ENCODE measurements at places on chromosomes 1 and 21. TPM values are rescaled to one million over a fixed set of nuclear protein-coding genes. Genes with fewer than 3 reads are reported as not detected.

Gene ZNF436
- 38.0 TPM for polyA plus RNA-seq

Gene TDRD5
- not detected for polyA plus RNA-seq

Gene MRPL55
- 28.1 TPM for polyA plus RNA-seq

Gene POLR3GL
- polyA plus RNA-seq = 39.6 TPM

Gene S100A12
- 2.7 TPM for polyA plus RNA-seq

Gene ADAM30
- not detected for polyA plus RNA-seq

GRCh38 chr21:44568667-44569556, 4.6 kb upstream of the KRTAP10-4 start:
- DNase-seq = no peak

- no peak for DNase-seq
Observed at GRCh38 chr1:145985502-145986439, 10.6 kb downstream of the TXNIP start.

DNA sequence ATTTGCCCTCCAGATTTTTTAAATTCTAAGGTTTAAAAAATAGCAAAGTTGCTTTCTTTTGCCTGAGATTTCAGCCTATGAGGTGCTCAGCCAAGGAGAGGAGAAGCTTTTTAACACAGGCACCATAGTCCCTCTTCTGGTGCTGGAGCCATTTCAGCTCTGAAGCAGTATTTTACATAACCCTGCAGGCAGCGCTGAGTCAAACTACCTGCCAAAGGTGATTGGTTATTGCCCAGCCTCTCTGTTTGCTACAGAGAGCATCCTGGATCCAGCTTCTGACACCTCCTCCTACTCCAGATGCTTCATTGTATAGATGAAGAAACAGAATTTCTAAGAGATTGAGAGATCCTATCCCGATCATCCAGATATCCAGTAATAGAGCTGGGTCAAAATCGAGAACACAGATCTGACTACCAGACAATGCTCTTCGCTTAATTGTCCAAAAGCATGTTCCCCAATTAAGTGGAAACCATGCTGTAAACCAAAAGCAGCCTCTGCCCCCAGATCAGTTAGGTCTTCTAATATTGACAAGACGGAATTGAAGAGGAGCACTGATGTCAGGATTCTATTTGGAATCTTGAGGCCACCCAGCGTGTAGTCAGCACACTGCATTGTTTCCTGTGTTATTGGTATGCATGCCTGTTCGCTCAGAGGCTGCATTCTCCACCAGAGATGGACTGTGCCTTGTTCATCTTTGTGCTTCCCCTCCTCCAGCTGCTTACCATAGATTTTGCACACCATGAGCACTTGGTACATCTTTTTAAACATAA, 22.1 kb downstream of the RGS8 start:
- DNase-seq = no peak

GRCh38 chr1:50969611-50970508, at the start of gene CDKN2C:
Gene CDKN2C (plus strand): TSS chr1:50970245. CDS start chr1:50970369, 124 bp downstream.
- no peak for DNase-seq

DNA sequence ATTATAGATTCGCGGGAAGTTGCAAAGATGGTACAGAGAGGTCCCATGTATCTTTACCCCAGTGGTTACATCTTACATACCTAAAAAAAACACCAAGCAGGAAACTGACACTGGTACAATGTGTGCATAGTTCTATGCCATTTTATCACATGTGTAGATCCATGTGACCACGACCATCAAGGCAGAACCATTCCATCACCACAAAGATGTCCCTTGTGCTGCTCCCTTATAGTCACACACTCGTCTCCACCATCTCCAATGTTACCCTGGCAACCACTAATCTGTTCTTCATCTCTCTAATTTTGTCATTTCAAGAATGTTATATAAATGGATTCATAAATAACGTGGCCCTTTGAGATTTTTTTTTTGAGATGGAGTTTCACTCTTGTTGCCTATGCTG, 156.9 kb upstream of the MAGI3 start:
- DNase-seq = no peak

DNA sequence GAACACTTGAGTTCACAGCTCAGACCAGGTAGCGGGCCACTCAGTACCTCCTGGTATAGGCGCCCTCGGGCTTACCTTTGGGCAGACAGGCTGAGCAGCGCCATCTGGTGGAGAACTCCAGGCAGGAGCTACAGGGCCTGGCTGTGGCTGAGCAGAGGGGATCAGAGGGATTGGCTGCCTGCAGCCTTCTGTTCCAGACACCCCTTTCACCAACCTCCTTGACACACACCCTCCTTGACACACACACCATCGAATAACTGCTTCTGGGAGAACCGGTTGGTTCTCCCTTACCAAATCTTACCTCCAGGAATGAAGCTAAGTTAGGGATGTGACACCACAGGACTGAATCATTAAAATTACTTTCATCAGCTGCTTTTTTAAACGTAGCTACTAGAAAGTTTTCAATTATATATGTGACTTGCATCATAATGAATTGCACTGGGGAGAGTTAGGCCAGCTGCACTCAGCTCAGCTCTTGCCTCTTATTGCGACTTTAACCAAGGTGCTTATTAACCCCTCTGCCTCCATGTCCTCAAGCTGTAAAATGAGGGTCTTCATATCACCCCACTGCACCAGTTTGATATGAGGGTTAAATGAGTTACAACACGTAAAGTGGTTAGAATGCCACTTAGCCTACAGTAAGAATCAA, 6.6 kb downstream of the LIN28A start:
- DNase-seq = no peak

- DNase-seq = peak; percentile 58
Observed at GRCh38 chr1:36223381-36223995, 755 bp upstream of the THRAP3 start.

DNA sequence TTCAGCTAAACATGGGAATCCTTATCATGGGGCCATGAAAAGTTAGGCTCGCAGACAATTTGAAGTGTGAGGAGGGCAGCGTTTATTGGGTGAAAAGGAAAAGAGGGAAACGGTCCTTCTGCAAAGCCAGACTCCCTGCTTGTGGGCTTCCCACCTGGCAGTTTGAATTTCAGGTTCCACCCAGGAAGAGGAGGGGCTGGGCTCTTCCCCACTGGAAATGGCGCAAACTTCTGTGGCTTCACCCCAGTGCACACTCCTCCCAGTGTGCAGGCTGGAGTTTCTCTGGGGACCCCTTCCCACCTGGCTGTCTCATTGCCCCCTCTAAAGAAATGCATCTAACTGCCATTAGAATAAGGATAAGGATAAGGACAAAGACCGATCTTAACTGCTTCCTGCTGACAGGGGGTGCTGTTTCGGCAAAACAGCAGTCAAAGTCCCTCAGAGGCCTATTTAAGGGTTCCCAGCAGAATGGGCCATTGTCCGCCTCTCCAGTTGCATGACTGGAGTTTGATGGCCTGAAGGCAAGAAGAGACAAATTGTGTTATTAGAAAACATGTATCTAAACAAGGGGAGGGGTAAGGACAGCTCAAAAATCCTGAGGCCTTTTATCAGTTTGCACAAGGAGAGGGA, 20.4 kb downstream of the AIM2 start:
- DNase-seq = no peak

DNA sequence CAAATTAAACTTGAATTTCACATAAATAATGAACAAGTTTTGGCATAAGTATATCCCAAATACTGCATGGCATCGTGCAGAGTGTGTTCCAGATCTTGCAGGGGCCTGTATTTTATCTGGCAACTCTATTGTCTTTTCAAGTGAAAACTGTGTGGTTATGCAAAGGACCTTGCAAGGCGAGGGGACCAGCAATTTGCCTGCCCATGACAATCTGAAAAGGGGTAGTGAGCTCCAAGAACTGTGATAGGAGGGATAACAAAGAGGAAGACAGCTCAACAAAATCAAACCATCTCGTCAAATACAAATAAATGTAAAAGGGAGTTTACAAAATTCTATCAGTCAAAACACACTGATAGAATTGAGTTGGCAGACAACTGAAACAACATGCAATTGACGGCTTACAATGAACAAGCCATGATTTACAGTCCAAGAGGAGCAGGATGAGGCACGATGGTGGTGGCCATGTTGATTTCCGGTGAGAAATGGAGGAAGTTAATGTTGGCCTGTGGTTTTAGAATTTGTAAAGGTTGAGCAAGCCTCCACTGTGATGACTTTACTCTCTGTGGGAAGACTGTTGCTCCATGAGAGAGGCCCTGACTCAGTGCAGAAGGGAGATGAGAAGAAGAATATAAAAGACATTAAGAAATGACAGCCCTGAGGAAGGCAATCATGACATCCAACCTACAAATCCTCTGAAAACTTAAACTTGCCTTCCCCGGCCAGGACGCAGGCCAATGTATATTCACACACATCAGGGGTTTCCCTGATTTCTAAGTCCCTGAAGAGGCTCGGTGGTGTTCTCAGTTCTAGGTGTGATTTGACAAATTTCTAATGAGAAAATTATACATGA, 132.2 kb downstream of the ADSS2 start:
- DNase-seq = no peak

GRCh38 chr1:165228111-165228655, 128.3 kb downstream of the LMX1A start:
- no peak for DNase-seq

GRCh38 chr1:36572906-36573305, 90.2 kb upstream of the CSF3R start:
- no peak for DNase-seq

GRCh38 chr21:33801424-33802405, 113.9 kb downstream of the ATP5PO start:
- DNase-seq = no peak

DNA sequence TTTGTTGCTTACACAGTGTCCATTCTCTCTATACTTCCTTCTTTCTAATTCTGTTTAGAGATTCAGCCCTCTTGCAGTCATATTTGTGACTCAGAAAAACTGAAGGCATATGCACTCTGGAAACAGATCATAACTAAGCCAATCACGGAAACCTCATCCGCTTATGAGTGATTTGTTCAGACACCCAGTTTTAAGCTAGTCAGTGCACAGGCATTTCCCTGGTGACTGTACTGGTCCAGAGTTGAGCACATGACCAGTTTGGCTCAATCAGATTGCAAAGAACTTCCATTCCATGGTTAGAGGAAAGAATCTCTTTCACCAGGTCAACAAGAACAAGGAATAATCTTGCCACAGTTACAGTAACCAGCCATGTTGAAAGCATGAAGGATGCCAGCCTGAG, 69.2 kb upstream of the SGIP1 start:
- no peak for DNase-seq

Data from forelimb muscle (tissue), 1 donor.